Lower lobe of right lung (tissue), 2 donors: ENCODE measurements at places on chromosomes 13 and 19.

DNA sequence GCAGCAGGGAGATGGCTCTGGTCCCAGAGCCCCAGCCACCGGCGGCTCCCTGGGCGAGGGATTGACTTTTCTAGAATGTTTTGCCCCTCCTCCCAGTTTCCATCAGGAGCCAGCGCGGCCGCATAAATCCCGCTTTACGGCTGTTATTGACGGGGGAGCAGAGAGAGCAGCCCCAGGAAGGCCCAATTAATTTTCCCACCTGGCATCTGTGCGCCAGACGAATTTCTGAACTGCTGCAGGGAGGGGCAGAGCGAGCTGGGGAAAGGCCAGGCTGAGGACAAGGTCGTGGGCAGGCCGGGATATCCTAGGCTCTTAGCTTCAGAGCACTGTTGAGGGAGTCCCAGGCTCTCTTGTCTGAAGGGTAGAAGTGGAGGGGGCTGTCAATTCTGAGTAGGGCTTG, 24.7 kb downstream of the ZNRF4 start:
- DNase-seq: no peak
- H3K27ac ChIP-seq: no peak overlapping the region
- H3K4me3 ChIP-seq: no peak overlapping the region
- no peaks in the 10 kb centered on the region for H3K36me3 ChIP-seq

DNA sequence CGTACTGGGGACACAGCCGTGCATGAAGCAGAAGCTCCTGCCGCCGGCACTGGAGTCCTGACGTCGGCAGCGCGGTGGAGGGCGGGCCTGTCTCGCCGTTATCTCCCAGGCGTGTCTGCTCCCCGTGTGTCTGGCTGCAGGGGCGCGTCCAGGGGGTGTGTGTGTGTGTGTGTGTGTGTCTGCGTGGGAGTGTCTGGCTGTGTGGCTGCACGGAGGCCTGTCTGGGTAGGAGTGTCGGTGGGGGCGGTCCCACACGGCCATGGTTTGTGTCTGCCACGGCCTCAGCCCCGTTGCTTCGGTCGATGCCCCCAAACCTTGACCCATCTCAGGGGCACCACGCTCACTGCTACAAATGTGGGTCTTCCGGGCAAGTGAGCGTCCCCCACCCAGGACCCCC, 18.3 kb downstream of the ARID3A start:
- H3K27me3 ChIP-seq: no peaks in the 10 kb centered on the region
- peaks cover 30% of the 10 kb centered on the region for H3K4me1 ChIP-seq
- H3K4me3 ChIP-seq: no peak overlapping the region
- H3K36me3 ChIP-seq: no peaks in the 10 kb centered on the region

- H3K27me3 ChIP-seq: no peaks in the 10 kb centered on the region
- DNase-seq: no peak
- H3K27ac ChIP-seq: peak overlapping the region; percentile 76
- H3K4me1 ChIP-seq: peaks cover 19% of the 10 kb centered on the region
Observed at GRCh38 chr13:98144027-98144741, 1.3 kb downstream of the FARP1 start.

DNA sequence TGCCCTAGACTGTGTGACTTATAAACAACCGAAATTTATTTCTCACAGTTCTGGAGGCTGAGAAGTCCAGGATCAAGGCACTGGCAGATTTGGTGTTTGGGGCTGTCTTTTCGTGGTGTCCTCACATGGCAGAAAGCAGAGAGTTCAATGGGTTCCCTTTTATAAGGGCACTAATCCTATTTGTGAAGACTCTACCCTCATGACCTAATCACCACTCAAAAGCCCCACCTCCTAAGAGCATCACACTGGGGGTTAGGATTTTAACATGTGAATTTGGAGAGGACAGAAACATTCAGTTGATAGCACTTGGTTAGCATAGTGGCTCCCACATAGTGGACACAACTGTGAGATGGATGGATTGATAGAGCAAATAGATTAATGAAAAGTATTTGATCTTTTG, 21.5 kb upstream of the GPR18 start:
- no peak overlapping the region for H3K4me3 ChIP-seq
- H3K4me1 ChIP-seq: peaks cover 45% of the 10 kb centered on the region
- no peak overlapping the region for H3K27ac ChIP-seq
- no peak for DNase-seq
- no peaks in the 10 kb centered on the region for H3K27me3 ChIP-seq

DNA sequence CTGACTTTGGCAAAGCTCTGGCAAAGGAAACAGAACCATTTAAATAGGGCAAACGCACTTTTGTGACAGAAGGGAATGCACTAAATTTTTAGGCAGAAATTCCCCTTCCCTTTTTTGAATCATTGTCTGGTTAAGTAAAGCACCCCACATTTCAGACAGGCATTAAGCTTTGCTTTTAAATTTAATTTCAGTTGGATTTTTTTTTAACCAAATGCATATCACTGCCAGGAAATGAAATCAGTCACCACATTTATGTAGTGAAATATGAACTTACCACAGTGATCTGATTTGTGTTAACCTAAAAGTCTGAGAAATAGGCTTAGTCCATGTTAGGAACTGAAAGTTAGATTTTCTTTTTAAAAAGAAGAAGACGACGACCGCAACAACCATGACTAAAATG, 10.8 kb downstream of the GPR183 start:
- H3K4me3 ChIP-seq: no peak overlapping the region
- peaks cover 12% of the 10 kb centered on the region for H3K4me1 ChIP-seq
- no peak for DNase-seq
- H3K27ac ChIP-seq: peak overlapping the region; percentile 4

DNA sequence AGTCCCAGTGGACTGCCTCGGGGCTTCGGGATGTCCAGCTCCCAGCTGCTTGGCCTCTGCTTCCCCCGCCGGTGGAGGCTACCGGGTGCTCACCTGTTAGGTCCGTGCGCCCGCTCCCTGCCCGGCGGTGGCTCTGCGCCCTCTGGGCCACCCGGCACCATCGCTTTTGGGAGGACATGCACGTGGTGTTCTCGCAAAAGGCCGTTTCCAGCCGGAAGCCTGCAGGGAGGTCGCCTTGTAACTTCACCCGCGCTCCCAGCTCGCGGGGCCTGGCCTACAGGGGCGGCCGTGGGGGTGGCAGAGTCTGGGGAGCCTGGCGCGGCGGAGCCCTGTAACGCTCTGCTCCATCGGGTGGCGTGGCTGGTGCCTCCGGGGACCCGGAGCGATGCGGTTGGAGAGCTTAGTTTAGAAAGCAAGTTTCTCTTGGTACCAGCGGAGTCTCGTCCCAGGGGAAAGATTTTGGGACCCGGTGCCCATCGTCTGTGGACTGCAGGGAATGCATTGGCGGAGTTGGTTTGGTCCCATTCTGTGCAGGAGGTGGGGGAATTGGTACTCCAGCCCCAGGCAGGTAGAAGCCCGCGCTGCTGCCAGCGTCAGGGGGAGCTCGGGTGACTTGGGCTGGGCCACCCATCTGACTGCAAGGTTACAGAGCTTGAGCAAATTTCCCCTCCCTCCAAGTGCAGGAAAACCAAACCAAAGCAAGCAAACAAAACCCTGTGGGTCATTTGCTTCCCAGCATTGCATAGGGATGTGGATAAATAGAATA, 673 bp downstream of the SPATA13 start:
- peaks cover 7% of the 10 kb centered on the region for H3K36me3 ChIP-seq
- peaks cover 27% of the 10 kb centered on the region for H3K4me1 ChIP-seq
- H3K27ac ChIP-seq: peak overlapping the region; percentile 83
- H3K4me3 ChIP-seq: peak overlapping the region; percentile 94

DNA sequence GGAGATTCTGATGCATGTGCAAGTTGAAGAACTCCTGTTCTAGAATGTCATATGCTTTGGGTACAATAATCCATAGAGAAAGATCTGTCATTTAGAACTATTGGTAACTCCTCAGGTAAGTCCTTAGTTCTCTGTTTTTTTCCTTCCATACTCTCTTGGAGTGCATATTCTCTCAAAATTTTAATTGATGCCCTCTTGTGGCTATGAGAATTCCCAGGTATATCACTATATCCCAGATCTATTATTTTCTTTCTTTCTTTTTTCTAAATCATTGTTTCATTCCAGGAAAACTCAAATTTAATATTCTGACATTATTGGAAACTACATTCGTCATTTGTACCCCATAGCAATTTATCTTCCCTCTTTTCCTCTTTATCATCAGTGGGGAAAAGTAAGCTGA, 485.4 kb downstream of the KLF5 start:
- no peak for DNase-seq
- H3K27me3 ChIP-seq: no peaks in the 10 kb centered on the region
- H3K27ac ChIP-seq: no peak overlapping the region
- H3K36me3 ChIP-seq: no peaks in the 10 kb centered on the region
- H3K4me3 ChIP-seq: no peak overlapping the region

GRCh38 chr19:47723581-47723940, 10.3 kb downstream of the EHD2 start:
- peak overlapping the region; percentile 21 for H3K4me3 ChIP-seq
- H3K27me3 ChIP-seq: no peaks in the 10 kb centered on the region

- H3K27ac ChIP-seq: no peak overlapping the region
- H3K4me3 ChIP-seq: no peak overlapping the region
Observed at GRCh38 chr19:5333581-5334365, 6.8 kb downstream of the PTPRS start.

DNA sequence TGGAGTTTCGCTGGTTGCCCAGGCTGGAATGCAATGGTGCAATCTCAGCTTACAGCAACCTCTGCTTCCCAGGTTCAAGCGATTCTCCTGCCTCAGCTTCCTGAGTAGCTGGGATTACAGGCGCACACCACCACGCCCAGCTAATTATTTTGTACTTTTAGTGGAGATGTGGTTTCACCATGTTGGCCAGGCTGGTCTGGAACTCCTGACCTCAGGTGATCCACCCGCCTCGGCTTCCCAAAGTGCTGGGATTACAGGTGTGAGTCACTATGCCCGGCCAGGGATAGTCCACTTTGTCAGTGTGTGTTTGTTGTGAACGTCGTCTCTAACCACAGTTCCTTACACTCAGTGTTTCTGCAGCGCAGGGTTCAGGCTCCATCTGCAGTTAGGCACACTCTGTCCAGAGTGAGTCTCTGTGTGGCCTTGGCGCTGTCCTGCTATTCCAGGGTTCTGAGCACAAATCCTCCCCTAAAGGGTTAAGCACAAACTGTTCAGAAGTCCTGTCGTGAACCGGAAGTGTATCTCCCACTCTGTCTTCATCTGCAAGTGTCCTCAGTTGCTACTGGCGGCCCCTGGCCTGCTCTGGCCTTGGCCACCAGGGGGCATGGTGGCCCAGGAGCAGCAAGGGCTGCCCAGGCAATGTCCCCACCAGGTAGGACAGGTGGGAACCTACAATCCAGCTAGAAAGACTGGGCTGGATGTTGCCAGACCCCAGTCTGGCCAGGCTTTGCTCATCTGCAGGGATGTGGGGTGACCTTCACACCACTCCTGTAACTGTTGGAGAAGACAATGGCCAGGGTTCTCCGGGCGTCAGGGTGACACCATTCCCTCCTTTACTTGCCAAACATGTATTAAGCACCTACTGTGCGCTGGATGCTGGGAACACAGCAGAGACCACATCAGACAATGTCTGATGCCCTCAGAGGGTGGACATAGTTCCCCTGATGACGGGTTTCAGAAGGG, 38.8 kb upstream of the GATAD2A start:
- DNase-seq: peak; percentile 86
- H3K4me1 ChIP-seq: peaks cover 28% of the 10 kb centered on the region

GRCh38 chr19:10892256-10892655, 20.9 kb downstream of the CARM1 start:
- no peaks in the 10 kb centered on the region for H3K36me3 ChIP-seq
- no peak for DNase-seq
- no peak overlapping the region for H3K4me3 ChIP-seq

DNA sequence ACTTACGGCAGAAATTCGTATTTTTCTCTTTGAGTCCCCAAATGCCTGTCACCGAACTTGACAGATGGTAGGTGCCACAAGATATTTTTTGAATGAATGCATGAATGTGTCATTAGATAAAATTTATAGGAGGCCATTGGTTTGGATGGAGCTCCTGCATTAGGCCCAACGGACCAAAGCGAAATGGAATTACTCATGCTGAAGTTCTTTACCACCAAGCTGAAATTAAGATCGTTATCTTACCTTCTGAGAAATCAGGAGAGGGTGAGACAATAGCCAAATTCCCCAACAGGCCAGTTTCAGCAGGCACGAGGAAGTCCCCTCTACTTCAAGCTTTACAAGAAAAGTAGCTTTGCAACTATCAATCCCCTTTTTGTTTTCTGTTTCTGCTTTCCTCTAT, 452.5 kb upstream of the ARGLU1 start:
- no peak for DNase-seq
- no peaks in the 10 kb centered on the region for H3K4me1 ChIP-seq
- no peak overlapping the region for H3K4me3 ChIP-seq
- no peaks in the 10 kb centered on the region for H3K36me3 ChIP-seq
- H3K27ac ChIP-seq: no peak overlapping the region

DNA sequence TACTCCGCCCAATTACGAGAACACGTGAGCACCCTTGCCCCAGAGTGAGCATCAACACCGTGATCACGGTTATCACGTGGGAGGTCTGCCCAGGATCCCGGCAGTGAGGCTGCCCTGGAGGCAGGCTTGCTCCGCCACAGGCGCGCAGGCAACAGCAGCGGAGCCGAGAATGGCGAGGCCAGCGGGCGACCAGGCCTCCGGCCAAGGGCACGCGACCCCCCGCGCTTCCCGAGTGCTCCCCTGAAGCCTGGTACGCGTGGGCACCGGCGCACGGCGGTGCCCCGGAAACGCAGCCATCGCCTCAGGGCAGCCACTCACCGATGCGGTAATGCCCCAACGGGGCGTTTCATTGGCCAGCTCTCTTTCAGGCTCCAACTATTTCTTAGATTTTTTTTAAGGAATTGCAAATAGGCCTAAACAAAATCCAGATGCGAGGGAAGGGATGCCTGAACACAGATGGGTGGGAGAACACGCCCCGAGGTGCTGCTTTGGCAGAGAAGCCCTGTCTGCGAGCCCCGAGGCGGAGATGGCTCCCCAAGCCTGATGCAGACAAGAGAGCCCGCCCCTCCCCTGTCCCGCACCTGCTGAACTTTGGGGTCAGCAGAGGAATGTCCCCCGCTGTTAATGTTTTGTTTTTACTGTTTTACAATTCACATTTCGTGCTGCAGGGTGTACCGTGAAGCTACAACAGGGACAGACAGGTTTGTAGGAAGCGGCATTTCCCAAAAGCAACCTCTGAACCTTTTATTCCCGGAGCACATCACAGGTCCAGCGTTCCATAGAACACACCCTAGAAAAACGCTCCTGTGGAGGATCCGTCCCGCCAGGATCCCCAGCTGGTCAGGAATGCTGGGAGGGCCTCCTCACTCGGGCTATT, 132.7 kb downstream of the ZDHHC20 start:
- no peaks in the 10 kb centered on the region for H3K4me1 ChIP-seq
- H3K27ac ChIP-seq: no peak overlapping the region
- DNase-seq: no peak
- no peaks in the 10 kb centered on the region for H3K36me3 ChIP-seq
